Heart left ventricle (tissue), 16 donors: ENCODE measurements at places on chromosomes 16 and 17. TPM values are rescaled to one million over a fixed set of nuclear protein-coding genes. Genes with fewer than 3 reads are reported as not detected.
A peak's percentile ranks its signal among the peaks of the same experiment; 100 is the strongest.

Gene KRT33A
- not detected for total RNA-seq

Gene RASD1
- 43.5 TPM for total RNA-seq

Gene CYGB
- 21.9 TPM for total RNA-seq

Gene RHBDF1
- 21.8 TPM for total RNA-seq

Gene NPIPB6
- total RNA-seq: not detected

Gene DNASE1L2
- 0.31 TPM for total RNA-seq

Gene CACNA1H
- total RNA-seq: 14.6 TPM

Gene C1QTNF8
- total RNA-seq: not detected

- H3K4me1 ChIP-seq: peaks cover 53% of the 10 kb centered on the region
- peak overlapping the region; percentile 90 for H3K4me3 ChIP-seq
- no peak overlapping the region for H3K27ac ChIP-seq
Measured at GRCh38 chr16:2518823-2519710, 1.1 kb upstream of the AMDHD2 start.

DNA sequence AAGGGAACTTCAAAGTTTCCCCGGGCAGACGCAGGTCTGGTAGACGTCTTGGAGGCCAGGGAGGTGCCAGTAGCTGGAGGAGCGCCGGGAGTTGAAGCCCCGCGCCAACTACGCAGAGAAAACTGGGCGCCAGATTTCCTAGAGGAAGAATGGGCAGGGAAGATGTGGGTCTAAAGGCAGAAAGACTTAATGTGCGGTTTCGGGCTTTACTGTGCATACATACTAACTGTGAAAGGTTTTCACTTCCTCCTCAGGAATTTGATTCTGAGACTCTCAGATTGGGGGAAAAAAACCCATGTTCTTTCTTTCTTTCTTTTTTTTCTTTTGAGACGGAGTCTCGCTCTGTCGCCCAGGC lies 331 bp upstream of the ZNF287 start:
- H3K27ac ChIP-seq: no peak overlapping the region
- H3K4me1 ChIP-seq: peaks cover 7% of the 10 kb centered on the region
- peaks cover 11% of the 10 kb centered on the region for H3K36me3 ChIP-seq
- no peak for DNase-seq
- no peaks in the 10 kb centered on the region for H3K27me3 ChIP-seq

- peak; percentile 59 for DNase-seq
- H3K36me3 ChIP-seq: no peaks in the 10 kb centered on the region
- H3K4me3 ChIP-seq: no peak overlapping the region
- H3K4me1 ChIP-seq: peaks cover 1% of the 10 kb centered on the region
Measured at GRCh38 chr17:62688398-62689160, 61.1 kb downstream of the MRC2 start.

DNA sequence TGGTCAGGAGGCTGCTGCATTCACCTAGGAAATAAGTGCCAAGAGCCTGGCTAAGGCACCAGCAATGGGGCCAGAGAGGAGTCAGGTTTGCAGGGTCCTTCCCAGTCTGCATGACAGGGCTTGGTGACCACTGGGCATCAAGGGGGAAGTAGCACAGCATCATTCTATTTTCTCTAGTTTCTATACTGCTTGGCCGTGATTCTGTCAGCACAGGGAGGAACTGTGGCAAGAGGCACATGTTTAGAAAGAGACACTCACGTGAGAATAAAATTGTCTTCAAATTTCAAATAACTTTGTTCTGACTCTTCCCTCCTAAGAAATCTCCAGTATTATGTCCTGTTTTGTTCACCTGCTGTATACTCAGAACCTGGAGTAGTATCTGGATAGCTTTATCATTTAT lies 37.8 kb downstream of the ERN1 start:
- no peak overlapping the region for H3K4me3 ChIP-seq
- peaks cover 3% of the 10 kb centered on the region for H3K36me3 ChIP-seq
- H3K27ac ChIP-seq: no peak overlapping the region
- DNase-seq: no peak
- H3K4me1 ChIP-seq: no peaks in the 10 kb centered on the region

- no peaks in the 10 kb centered on the region for H3K4me1 ChIP-seq
- peak overlapping the region; percentile 34 for H3K4me3 ChIP-seq
- peak; percentile 37 for DNase-seq
- H3K27ac ChIP-seq: no peak overlapping the region
Measured at GRCh38 chr16:10039220-10040096, 142.8 kb downstream of the GRIN2A start.

DNA sequence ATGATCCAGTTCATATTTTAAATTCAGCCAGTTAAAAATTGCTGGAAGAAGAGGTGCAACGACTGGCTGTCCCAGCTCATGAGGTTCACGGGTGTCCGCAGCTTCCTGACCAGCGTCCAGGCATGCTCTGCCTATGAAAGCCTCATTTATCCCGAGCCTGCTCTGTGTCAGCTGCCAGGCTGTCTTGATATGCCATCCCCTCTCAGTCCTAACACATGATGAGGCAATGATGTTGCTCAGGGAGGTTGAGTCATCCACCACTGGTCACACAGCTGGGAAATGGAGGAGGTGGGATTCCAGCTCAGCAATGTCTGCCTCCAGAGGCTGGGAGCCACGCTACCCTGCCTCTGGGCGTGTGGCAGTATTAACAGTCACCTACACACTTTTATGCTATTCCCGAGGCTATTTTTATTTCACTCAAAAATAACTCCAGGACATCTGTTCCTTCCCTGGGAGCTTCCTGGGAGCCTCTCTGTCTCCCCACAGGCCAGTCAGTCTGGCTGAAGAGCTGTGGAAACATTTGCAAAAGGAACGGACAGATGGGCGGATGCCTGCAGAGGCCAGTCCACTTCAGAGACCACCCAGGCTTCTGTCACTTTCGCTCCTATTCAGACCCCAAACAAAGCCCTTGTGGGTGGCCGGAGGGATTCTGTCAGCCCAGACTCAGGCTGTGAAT lies 22.5 kb downstream of the RAB11FIP4 start:
- no peak overlapping the region for H3K27ac ChIP-seq
- no peak for DNase-seq
- no peak overlapping the region for H3K4me3 ChIP-seq
- no peaks in the 10 kb centered on the region for H3K36me3 ChIP-seq
- no peaks in the 10 kb centered on the region for H3K27me3 ChIP-seq
- peaks cover 20% of the 10 kb centered on the region for H3K4me1 ChIP-seq

- H3K36me3 ChIP-seq: no peaks in the 10 kb centered on the region
- peak overlapping the region; percentile 56 for H3K4me3 ChIP-seq
- H3K4me1 ChIP-seq: peaks cover 10% of the 10 kb centered on the region
- peak overlapping the region; percentile 91 for H3K27ac ChIP-seq
Measured at GRCh38 chr16:10878644-10879501, 1.9 kb downstream of the CIITA start.
